Stimulated activated CD8-positive, alpha-beta memory T cell treated with anti-CD3 and anti-CD28 coated beads, Interleukin-2, amount 100 ng/mL, for 1 hour (primary cell): ENCODE measurements at places on chromosomes 7 and 10.

DNA sequence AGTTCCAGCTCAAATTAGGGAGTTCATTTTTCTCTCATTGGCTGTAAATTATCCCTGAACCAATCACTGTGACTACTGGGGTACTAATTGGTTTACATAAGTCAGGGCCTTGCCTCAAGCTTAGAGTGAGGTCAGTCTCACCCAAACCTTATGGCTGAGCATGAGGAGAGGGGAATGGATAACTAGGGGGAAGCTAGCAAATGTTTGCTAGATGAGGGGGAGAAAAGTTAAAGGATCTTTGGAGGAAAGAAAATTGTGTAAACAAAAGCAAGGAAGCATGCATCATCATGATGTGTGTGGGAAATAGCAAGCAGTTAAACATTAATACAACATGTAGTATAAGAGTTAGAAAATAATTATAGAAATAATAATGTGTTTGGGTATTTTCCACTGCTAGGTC, 121.9 kb downstream of the BBS9 start:
- no peak for DNase-seq

DNA sequence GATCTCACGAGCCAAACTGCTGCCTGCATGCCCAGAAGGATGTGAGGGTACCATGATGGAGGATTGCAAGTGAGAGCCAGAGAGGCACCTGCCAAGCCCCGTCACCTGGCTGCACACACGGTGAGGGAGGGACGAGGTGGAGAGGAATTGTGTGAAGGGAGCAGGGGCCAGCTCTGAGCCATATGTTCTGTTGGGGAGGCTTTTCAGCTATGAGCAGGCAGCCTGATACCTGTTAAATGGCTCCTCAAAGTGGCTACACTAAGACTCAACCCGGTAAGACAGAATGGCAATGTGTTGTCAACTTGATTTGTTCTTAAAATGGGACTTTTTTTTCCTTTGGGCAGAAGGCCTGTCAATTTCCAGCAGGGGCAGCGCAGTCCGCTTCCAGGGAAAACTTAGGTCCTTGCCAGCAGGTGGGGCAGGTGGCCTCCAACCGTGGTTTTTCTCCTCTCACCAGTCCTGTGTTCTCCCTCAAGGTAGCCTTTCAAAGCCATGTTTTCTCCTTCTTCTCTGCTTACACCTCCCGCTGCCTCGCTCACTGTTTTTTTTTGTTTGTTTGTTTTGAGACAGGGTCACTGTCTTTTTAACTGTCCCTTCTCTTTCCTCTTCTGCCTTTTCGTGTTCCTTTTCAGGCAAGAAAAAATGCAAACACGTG, 57.7 kb upstream of the ZNRF2 start:
- no peak for DNase-seq

- DNase-seq, result no peak
These were observed 80.6 kb downstream of the DGKB start for GRCh38 chr7:14821757-14822480.

GRCh38 chr10:96724621-96725020, 4.3 kb upstream of the PIK3AP1 start:
- DNase-seq, result no peak

DNA sequence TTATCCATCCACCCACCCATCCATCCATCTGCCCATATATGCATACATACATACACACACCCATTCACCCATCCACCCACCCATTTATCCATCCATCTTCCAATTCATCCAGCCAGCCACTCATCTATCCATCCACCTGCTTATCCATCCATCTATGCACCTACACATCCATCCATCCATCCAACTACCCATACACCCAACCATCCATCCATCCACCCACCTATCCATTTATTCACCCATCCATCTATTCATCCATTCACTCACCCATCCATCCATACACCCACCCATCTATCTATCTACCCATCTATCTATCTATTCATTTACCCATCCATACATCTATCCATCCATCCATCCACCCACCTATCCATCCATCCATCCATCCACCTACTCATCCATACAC, 17.3 kb downstream of the TMEM72 start:
- DNase-seq, result no peak

DNA sequence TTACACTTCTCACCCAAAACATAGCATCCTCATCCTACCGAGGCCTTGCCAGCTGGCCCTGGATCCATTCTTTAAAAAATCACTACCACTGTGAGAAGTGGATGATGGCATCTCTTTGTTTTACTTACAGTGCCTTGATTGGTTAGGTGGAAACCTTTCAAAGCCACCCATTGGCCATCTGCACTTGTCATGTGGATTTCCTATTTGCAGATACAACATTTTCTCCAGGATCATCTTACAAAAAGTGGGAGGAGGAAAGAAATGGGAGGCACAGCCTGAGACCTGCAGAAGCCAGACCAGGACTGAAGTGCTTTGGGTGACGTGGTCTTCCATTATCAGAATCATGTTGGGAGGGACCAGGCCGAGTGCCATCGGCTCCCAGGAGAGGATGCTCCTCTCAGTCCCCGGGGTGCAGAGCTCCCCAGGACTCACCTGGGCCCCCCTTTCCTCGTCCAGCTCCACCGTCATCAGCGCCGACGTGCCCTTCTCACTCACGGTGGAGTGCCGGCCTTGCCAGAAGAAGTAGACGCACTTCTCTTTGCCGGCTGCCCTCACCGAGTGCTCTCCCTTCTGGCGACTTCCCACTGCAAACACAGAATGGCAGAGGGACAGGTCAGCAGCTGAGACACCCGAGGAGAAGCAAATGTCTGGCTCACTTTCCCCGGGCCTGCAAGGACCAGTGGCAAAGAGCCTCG, 161.2 kb downstream of the SVIL start:
- no peak for DNase-seq

DNA sequence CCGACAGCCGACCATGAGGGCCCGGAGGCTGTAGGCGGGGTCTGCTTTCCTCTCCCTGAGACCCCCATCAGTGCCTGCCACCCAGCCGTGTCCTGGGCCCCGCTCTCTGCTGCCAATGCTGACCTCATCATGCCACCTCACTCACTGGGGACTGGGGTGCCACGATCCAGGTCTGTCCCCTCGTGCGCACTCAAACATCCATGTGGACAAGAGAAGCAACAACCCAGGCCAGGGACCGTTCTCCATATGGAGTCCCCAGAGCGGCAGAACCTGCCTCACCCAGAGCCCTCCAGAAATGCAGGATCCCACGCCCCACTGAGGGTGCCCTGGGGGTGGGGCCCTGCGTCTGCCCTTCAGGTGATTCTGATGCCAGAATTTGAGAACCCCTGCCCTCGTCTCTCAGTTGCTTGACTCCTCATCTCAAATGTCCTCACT, 210.0 kb upstream of the PPP2R2D start:
- DNase-seq, result no peak

DNA sequence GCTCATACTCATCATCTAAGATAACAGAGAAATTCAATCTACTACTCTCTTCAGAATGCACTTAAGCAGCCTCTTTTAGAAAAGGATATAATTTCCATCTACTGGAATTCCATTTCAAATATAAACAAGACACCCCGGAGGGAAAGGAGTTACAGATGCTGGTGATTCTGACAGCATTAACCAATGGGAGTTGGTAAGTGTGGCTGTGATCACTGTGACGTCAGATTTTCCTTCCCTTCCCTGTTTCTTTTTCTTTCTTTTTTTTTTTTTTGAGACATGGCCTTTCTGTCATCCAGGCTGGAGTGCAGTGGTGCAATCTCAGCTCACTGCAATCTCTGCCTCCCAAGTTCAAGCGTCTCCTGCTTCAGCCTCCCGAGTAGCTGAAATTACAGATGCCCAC, 106.6 kb downstream of the ACTR3B start:
- DNase-seq, result no peak

DNA sequence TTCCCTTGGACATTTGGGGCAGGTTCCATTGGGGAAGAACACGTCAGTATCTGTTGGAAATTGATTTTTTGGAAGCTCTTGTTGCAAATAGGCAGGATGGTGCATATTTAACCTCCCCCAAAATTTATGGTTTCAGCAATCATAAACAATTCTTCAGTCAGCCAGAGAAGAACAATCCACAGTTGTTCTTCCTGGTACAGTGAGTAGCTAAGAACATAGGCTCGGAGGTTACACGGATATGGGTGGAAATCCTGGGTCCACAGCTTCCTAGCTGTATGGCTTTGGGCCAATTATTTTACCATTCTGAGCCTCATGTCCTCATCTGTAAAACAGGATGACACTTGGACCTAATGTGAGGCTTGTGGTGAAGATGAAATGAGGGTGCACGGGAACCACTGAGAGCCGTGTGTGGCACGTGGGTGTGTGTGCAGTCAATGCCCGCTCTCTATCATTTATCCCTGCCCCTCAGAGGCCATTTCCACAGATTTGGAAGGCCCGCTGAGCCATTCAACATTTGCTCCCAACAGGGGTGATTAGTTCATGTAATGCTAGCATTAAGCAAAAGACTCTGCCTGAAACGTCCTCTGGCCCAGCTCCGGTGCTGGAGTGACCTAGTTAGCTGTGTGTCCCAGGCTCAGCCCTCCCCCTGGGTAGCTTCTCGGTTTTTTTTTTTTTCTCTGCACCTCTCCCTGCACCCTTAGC, 9.7 kb downstream of the CAMK1D start:
- no peak for DNase-seq

DNA sequence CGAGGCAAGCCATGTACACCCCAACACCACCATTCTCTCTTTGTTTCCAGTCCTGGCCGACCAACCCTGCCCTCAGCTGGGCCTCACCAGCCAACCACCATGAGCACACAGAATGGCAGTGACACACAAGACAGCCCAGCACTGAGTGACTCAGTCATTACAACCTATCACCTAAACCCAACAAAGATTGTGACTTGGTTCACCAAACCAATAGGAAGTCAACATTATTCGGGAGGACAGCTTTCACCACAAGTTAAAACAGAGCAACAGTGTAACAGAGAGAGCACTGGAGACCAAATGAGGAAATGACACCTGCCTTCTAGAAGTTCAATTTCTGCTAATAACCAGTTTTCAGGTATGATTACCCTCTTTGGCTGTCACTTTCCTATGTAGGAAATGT, 72.1 kb downstream of the DNMBP start:
- no peak for DNase-seq

GRCh38 chr10:101611096-101611905, 23.2 kb downstream of the DPCD start:
- DNase-seq, result no peak

DNA sequence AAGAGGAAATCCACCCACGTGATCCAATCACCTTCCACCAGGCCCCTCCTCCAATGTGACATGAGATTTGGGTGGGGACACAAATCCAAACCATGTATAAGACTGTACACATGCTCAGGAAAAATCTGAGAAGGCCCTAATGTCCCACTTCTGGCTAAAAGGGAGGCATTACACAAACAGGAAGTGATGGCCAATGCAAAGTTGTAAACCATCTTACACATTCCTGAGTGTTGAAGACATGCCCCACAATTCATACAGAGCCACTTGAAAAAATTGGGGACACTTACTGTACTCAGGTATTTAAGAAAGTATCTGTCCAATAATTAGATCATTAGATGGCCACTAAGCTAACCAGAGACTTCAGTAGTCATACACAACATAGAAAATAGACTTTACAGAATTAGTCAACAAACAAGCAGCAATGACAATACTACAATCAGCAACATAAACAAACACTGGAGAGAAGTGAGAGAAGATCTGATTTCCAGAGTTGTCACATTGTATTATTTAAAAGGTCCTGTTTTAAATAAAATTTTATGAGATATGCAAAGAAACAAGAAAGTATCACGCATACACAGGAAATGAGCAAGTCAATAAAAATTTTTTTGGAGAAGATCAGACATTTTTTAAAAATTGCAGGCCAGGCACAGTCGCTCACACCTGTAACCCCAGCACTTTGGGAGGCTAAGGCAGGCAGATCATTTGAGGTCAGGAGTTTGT, 143.3 kb downstream of the DGKI start:
- no peak for DNase-seq

DNA sequence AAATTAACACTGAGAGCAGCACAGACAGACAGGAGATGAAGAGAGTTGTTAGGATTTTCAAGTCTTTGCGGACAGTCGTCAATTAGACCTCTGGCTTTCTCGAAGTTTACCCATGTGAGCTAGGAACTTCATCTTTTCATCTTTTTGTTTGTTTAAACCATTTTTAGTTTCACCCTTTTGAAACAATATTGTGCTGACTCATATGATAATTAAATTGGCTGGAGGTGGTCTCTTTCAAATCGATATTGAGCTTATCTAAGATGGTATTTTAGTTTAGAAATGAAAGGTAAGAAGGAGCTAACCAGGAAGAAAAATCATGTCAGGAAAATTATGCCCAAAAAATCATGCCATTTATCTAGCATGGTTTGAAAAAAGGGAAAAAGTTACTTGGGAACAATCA, 415.8 kb upstream of the SEMA3A start:
- DNase-seq, result no peak

DNA sequence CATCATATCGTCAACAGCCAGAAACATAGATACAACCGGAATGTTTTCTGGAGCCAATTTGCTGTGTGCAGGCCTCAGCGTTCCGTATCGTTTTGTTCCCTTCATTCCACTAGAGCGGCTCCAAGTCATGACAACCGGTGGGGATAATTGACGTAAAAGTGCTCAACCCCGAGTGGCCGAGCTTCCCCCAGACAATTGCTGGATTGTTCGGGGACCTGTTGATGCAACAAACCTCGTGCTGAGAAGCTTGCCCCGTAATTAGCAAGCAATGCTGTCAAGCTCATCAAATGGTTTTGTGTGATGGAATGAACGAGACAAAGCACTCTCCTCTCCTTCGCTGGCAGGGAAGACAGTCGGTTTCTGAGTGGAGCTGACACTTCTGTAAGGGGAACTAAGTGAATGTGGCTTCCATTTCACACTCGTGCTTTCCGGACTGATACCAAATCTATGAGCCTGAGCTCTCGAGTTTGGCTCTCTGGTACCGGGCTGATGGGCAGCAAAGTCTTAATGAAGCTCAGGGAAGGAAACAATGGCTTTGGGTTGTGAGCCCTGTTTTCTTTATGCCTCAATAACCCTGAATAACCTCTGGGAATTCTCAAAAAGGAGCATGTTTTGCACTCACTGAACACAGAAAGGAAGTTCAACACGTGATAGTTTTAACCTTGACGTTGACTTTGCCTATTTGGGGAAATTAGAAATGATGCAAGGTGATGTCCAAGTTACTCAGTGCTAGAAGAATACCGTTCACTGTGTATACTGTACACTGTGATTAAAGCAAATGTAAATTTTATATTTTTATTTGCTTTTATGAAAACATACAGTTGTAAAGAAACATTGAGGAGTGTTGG, 220.5 kb downstream of the BAMBI start:
- no peak for DNase-seq

- no peak for DNase-seq
These were observed 43.9 kb downstream of the GHRHR start for GRCh38 chr7:31007634-31008033.

DNA sequence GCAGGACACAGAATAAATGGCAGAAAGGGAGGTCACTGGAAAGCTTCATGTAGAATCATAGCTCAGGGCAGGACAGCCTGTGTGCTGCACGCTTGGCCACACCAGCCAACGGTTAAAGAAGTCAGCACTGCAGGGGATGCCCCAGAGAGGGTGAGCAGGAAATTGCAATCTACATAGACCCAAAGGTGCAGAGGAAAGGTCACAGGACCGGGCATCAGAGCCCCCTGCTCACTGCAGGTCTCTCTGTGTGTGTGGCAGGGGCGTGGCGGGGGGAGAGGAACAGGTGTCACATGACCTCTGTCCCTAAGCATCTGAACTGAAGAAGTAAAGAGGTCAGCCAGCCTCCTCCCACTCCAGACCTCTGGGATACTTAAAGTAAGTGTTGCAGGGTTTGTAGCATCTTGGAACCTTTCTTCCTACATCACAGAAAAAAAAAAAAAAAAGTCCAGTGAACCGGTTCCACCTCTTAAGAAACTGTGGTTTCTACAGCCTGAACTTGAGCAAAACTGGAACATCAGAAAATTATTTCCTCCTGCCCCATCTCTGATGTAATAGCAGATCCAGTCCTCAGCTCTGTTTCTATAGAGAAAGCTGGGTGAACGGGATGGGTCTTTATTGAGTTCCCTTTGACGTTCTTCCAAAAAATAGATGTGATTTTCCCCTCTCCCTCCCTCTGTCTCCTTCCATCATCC, 64.3 kb downstream of the RGS10 start:
- no peak for DNase-seq
